ENCODE measurements at places on chromosomes 4 and X.

- DNase-seq, result no peak
Observed at GRCh38 chr4:145565328-145565727, 53.9 kb upstream of the MMAA start.

DNA sequence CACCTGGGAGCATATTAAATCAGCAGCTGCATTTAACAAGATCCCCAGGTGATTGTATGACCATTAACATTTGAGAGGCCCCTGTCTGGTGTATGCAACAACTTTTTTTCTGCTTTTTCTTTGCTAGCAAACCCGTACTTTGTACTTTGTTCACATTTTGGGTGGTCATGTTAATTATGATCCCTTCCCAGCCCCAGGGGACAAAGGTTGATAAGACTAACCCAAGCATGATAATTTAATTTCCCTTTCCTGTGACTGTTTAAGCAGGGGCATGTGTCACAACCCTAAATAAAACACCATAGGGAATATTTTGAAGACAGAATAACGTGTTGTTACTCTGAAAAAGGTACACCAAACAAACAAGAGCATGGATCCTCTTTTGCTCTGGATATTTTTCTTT is 332.0 kb downstream of the PCDH18 start:
- DNase-seq, result no peak

DNA sequence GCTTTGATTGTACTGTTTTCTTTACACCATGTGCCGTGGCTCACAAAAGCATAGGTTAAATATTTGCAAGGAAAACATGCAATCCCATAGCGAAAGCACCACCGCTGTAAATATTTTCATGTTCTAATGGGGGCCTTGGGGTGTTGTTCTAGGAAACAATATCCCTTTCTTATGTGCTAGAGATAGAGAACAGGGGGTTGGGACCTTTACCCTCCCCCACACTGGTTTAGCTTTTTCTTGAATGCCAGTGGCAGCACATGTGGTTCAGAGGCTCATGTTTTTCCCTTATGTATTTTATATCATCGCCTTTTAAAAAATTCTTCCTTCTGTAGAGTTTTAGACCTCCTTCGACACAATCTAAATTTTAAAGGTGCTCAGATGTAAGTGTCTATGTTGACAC is 422.6 kb upstream of the TENM3 start:
- no peak for DNase-seq

- DNase-seq, result no peak
Observed at GRCh38 chr4:181877329-181877848, 365.8 kb upstream of the TENM3 start.

DNA sequence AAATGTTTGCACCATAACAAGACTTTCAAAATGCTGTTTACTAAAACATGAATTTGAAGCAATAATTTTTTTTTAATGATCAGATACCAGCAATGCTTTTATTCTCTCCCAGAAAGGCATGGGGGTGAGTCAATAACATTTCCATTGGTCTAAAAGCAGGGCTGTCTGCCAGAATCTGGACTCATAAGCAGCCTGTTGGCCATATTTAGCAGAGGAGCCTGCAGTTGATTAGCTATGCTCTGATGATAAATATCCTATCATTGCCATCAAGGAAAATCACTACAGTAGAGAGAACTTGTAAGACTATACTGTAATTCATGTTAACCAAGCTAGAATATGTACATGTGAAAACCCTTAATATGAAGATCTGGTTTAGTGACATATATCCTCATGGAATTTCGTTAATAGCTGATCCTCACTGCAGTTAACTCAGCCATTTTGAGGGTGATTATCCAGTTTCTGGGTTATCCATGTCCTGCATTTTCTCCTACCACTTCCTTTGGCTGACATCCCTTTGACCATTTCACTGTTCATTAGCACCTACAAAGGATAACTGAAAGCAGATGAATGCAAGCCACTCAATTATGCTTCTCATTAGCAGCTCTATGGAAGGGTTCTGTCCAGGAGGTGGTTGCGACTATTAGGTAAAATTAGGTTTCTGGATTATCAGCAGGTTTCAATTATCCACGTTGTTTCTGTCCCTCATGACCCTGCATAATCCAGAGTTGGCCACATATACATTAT is 72.9 kb upstream of the DIAPH2 start:
- no peak for DNase-seq
